Lower lobe of right lung (tissue), 2 donors: ENCODE measurements at places on chromosomes 12 and 14. TPM values are rescaled to one million over a fixed set of nuclear protein-coding genes. Genes with fewer than 3 reads are reported as not detected.

DNA sequence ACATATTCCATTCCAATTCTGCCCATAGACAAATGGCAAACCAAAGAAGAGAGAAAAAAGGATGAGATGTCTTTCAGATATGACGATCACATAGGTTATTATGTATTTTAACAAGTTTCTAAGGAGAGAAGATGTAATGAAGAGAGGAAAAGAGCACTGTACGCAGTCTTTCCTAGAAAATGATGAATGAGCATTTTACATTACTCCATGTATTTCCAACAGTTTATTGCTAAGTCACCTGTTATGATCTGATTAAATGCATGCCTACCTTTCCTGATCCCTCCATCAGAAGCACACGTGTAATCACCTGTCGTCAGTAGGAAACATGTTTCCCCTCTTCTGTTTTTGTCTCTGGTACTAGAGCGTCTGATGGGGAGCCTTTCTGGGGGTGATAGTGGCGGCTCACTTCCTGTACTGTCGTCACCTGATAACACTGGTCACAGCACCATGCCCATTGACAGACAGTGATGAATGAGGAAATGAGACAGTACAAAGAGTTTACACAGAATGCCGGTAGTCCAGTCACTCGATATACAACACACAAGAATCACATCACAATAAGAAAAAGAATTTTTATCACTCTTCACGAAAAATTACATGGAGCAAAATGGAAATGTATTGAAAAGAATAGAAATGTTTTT is 161.6 kb downstream of the KCNC2 start:
- H3K4me1 ChIP-seq = no peaks in the 10 kb centered on the region
- H3K27me3 ChIP-seq = no peaks in the 10 kb centered on the region
- no peak overlapping the region for H3K27ac ChIP-seq
- DNase-seq = no peak
- no peaks in the 10 kb centered on the region for H3K36me3 ChIP-seq

AQP6 gene
- total RNA-seq = 0.09 TPM

GRCh38 chr12:34401659-34402227 is 379.4 kb downstream of the ALG10 start:
- H3K36me3 ChIP-seq = no peaks in the 10 kb centered on the region
- no peaks in the 10 kb centered on the region for H3K4me1 ChIP-seq
- H3K4me3 ChIP-seq = no peak overlapping the region
- peak; percentile 38 for DNase-seq
- H3K27ac ChIP-seq = no peak overlapping the region

DNA sequence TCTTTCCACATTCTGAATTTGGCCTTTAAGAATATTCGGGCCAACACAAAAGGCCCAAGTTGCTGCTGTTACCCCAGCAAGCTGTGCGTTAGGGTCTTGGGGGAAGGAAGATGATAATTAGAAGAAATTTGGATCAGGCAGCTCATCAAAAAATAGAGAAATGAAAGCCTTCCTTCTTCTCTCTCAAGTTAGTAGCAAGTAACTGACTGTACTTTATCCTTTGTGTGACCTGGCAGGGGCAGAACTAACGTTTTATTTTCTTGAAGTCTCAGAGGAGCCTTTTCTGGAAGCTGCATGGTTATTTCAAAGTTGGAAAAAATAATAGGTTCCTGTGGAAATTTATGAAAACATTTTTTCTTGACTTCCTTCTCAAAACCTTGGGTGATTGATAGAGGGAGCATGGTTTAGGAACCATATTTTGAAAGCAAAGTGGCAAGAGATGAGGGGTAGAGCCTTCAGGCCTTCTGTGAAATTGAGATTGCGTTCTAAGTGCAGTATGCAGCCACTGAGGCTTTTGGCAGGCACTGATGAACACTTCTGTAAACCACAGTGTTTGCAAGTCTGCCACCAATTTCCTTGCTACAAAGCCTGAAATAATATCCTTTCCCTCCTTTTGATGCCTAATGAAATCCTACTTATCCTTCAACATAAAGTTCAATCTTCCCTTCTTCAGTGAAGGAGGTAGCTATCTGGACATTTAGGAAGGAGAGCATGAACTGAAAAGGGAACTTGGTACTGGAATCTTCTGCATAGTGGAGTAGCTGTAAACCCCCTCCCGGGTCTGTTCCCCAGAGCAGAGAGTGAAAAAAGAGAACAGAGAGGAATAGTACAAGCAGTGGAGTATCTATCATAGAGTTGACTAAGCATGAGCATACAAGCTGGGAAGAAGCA is 123.2 kb downstream of the FGD4 start:
- no peaks in the 10 kb centered on the region for H3K36me3 ChIP-seq
- H3K4me1 ChIP-seq = peaks cover 25% of the 10 kb centered on the region
- H3K27ac ChIP-seq = peak overlapping the region; percentile 57
- H3K27me3 ChIP-seq = no peaks in the 10 kb centered on the region

CFAP54 gene
- total RNA-seq = 7.9 TPM

- peak overlapping the region; percentile 75 for H3K27ac ChIP-seq
- peaks cover 5% of the 10 kb centered on the region for H3K36me3 ChIP-seq
- peaks cover 32% of the 10 kb centered on the region for H3K4me1 ChIP-seq
- DNase-seq = no peak
- no peaks in the 10 kb centered on the region for H3K27me3 ChIP-seq
- no peak overlapping the region for H3K4me3 ChIP-seq
These were observed 28.8 kb downstream of the CLEC1A start for GRCh38 chr12:10069976-10070375.

DNA sequence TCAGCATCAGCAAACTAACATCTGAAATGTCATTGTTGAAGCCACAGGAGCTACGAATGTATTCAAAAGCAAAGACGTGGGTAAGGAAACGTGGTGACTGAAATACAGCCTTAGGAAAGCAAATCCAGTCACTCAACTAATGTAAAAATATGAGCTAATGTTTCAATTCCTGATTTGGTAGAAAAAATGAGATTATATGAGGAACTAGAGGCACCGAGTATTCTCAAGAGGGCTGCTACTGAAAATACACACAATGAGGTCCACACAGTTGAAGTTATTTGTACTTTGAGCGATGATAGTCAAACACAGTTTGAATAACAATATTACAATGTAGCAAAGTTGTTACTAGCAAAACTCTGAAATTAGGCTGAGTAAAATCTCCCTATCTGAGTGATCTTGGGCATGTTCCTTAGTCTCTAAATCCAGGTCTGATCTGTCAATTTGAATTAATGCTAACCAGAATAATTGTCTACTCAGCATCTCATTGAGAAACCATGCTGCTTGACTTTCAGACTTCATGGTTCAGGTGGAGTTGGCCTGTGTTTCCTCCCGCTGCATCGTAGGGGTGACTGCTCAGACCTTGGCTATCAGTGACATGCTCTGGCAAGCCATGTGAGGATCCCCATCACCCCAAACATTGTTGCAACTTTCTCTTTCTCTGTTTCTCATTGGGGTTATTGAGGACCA is 467.1 kb upstream of the SOX5 start:
- no peak overlapping the region for H3K4me3 ChIP-seq
- no peak overlapping the region for H3K27ac ChIP-seq
- H3K27me3 ChIP-seq = no peaks in the 10 kb centered on the region
- H3K36me3 ChIP-seq = no peaks in the 10 kb centered on the region
- DNase-seq = no peak
- H3K4me1 ChIP-seq = no peaks in the 10 kb centered on the region

DNA sequence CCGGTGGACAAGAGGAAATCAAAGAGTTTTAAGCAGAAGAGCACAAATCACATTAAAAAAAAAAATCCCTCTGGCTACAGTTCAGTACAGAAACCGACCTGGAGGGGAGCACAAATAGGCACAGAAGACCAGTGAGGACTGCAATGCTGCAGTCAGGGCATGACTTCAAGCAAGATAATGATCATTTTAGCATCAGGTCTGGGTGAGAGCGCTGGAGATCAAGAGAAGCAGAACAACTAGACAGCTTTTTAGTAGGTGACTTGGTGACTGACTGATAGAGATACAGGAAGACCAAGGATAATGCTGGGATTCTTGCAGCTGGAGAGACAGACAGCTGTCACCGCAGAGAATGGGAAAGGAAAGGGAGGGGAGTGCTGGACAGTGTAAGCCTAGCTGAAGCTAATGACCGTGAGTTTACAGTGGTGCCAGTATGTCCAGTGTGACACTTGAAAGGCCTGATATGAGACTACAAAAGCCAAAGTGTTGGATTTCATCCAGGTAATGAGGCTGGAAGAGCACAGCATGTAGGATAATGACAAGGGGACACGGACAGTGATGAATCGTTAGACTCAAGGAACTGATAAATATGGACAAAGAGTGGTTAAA is 5.6 kb downstream of the NFYB start:
- no peak overlapping the region for H3K4me3 ChIP-seq
- no peak for DNase-seq
- H3K27ac ChIP-seq = peak overlapping the region; percentile 26
- peaks cover 73% of the 10 kb centered on the region for H3K4me1 ChIP-seq
- H3K36me3 ChIP-seq = peaks cover 36% of the 10 kb centered on the region

CD163L1 gene
- total RNA-seq = 4.5 TPM

GRCh38 chr14:63996016-63996415 is 143.2 kb downstream of the SYNE2 start:
- H3K27me3 ChIP-seq = no peaks in the 10 kb centered on the region
- peaks cover 75% of the 10 kb centered on the region for H3K36me3 ChIP-seq
- no peak for DNase-seq

DNA sequence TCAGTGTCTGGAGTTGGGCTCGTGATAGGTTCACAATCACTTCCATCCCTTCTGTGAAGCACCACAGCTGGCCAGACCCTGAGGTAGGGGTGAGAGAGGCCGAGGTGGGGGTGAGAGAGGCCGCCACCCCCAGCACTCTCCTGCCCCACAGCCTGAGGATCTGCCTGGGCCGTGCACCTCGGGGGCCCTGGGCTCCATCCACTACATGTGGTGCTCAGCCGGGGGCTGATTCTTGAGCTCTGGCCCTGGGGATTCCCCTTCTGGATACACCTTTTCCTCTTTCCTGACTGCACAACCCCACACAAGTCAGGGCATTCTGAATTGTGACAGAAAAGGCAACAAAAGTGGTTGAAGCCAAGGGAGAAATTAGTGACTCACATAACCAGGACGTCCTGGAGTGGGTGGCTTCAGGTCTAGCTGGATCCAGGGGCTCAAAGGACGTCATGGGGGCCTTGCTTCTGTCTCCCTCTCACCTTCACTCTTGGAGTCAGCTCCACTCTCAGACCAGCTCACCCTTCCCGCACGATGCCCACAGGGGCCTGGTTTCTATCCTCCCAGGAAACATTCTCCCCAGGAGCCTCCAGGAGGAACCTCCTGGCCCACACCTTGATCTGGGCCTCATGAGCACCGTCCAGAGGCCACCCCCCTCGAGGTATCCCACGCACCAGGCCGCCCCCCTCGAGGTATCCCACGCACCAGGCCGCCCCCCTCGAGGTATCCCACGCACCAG is 12.1 kb upstream of the FBRSL1 start:
- peaks cover 11% of the 10 kb centered on the region for H3K27me3 ChIP-seq
- H3K4me1 ChIP-seq = no peaks in the 10 kb centered on the region
- no peak overlapping the region for H3K4me3 ChIP-seq
- H3K27ac ChIP-seq = no peak overlapping the region
- DNase-seq = no peak
